ENCODE measurements at places on chromosomes 2 and 18.
A peak's percentile ranks its signal among the peaks of the same experiment; 100 is the strongest.

GRCh38 chr2:222780051-222780450 lies 80.8 kb upstream of the ACSL3 start:
- no peak for DNase-seq

DNA sequence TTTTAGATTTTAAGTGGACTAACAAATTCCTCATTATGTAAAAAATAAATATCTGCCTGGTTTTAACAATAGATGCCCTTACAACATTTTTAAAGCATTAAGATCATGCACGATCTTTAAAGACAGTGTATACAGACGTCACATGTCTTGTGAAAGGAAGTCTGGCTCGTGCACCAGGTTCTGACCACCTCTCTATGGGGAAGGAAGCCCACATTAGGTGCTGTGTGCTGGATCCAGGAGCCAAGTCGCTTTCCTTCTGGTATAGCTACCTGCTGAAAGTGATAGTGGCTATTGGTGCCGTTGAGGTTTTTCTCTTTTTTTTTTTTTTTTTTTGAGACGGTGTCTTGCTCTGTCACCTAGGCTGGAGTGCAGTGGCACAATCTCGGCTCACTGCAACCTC lies 116.5 kb downstream of the NCK2 start:
- no peak for DNase-seq

- DNase-seq = peak; percentile 31
Observed at GRCh38 chr18:49021433-49022129, 70.8 kb upstream of the SMAD7 start.

GRCh38 chr18:58252166-58252565 lies 208.1 kb downstream of the NEDD4L start:
- DNase-seq = peak; percentile 35
